ENCODE measurements at places on chromosomes 6 and 20.

- no peak for DNase-seq
These were observed 32.3 kb upstream of the XRN2 start for GRCh38 chr20:21270806-21271205.

DNA sequence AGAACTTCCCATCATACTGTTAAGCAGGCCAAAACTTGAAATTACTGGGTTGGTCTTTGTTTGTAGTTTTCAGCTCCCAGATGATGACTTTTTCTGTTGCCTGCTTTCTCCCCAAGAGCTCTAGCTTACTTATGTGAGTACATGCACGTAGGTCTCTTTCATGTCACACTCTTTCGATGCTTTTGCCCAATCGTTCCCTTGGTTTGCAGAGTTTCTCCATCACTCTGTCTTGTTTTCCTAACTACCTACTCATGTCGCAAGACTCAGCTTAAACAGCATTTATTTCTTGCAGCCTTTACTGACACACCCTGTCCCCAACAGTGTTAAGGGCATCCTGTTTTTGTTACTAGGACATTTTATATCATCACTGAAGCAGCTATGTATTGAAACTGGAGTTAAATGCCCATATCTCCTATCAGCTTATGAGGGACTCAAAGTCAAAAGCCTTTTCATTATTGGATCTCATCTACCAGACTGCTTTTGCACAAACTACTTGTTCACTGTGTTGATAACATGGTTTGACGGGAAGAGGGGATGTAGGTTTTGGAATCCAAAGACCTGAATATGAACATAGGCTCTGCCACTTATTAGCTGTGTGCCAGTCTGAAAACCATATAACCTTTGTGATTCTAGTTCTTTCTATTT is 2.9 kb downstream of the ARG1 start:
- no peak for DNase-seq

GRCh38 chr6:83920017-83920416 is 60.5 kb downstream of the CYB5R4 start:
- no peak for DNase-seq

DNA sequence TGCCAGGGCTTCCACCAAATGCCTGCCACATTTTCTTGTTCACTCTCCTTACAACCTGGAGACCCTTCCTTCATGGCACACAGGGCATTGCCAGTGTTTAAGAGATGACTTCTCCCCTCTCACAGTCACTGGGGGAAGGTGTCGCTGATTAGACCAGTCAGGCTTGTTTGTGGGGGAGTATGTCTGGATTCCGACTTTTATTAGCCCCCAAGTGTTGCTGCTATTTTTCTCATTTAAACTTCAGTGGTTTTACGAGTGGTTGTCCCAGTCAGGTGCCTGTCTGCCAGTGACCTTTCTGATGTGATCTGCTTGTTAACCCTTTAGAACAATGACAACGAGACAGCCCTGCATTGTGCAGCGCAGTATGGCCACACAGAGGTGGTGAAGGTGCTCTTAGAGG is 92.3 kb downstream of the ANKS1A start:
- DNase-seq: no peak

DNA sequence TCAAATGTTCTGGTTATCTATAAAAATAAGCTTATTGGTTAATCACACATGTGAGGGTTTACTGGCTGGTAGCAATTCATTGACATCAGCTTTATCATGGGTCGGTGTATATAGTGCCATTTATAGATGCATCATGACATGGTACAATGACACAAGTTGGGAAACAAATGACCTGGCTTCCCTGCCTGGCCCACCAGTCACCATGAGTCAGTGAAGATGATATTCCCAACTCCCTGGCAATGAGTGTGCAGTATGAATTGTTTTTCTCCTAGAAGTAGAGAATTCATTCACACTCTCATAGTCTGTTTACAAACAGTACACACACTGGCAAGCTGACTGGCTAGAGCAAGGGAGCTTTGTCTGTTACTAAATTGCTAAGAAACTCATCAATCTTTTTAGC is 37.2 kb upstream of the CALHM6 start:
- DNase-seq: no peak

DNA sequence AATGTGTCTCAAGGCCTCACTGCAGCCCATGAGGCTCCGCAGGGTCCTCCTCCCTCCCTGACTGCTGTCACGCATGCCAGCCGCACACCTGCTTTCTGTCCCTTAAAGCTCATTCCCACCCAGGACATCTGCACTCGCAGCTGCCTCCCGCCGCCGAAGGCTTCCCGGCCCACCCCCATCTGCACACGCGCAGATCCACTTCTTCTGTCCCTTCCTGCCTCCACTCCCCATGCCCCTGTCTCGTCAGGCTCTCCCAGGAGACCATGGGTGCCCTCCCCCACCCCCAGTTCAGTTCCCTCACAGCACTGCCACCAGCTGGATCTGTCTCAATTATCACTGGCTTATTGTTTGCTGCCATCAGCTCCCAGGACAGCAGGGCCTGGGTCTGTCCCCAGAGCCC is 63.0 kb downstream of the RIPOR3 start:
- no peak for DNase-seq

DNA sequence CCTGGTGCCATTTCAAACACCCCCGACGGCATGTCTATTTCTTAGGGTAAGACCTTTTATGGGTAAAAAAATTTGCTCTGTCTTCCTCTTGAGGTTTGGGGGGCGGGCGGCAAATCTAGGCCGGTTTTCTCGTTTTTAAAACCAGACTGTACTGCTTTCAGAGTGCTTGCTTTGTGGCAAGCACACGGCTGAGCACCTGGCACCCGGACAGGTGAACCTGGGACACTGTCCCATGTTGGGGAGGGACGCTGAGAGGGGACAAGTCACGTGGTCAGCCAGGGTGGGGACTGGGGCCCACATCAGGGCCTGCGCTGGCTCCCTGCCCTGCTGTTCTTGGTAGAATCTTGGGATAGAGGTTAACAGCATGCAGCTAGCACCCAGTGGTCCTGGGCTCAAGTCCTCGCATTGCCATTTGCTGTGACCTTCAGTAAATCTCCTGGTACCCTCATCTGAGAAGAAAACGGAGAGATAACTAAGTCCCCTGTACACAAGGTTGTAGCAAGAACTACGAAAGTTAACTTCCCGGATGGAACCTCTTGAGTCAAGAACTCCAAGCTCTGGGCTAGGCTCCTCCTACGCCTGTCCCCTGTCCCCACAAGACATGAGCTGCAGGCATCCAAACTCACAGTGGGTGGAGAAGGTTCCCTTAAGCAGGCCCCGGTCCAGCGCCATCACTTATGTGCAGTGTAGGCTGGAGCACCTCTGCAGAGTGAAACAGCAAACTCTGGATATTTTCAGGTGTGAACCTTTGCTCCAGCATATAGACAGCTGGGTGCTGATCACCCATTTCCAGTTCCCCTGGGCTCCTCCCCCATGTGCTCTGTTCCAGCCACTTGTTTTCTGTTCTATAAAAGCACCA is 41.7 kb downstream of the PMEPA1 start:
- DNase-seq: no peak

GRCh38 chr20:21729316-21729715 is 23.9 kb downstream of the PAX1 start:
- DNase-seq: no peak

DNA sequence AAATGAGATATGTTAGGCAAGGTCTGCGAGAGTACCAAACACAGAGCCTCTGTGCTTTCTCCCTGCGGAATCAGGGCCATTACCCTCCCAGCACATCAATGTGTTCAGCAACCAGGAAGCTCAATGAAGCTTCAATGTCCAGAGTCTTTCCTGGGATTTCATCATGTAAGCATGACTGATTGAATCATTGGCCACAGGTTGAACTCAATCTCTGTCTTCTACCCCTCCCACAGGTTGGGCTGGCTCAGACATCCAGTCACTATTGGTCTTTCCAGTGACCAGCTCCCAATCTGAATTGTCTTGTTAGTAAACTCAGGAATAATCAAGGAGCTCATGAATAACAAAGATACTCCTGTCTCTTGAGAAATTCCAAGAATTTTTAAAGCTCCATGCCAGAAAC is 2.7 kb upstream of the DTD1 start:
- no peak for DNase-seq

- DNase-seq: no peak
These were observed 192.7 kb upstream of the PMEPA1 start for GRCh38 chr20:57902473-57902872.

DNA sequence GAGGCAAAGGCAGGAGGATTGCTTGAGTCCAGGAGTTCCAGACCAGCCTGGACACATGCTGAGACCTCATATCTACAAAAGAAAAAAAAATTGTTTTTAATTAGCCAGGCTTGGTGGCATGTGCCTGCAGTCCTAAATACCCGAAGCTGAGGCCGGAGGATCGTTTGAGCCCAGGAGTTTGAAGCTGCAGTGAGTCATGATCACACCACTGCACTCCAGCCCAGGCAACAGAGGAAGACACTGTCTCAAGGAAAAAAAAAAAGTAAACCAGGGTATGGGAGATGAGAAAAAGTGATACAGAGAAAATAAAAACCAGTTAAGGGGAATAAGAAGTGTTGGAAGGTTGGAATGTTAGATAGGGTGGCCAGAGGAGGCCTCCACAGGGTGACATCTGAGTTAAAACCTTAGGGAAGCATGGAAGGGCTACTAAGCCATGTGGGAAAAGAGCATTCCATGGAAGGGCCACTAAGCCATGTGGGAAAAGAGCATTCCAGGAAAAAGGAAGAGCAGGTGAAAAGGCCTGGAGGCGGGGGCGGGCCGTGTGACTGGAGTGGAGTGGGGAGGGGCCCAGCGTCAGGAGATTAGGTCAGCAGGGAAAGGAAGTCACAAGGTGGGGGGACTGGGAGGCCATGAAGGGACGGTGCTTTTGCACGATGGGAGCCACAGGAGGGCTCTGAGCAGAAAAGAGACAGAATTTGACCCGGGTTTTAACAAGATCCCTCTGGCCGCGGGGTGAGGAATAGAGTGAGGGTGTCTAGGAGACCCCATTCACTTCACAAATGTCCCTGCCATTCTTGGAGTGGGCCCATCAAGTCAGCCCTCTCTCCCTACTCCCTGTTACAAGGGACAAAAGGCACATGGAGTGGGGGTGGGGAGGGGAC is 18.3 kb downstream of the CPNE5 start:
- no peak for DNase-seq

- DNase-seq: no peak
These were observed 117.1 kb downstream of the IRF4 start for GRCh38 chr6:508614-509013.

DNA sequence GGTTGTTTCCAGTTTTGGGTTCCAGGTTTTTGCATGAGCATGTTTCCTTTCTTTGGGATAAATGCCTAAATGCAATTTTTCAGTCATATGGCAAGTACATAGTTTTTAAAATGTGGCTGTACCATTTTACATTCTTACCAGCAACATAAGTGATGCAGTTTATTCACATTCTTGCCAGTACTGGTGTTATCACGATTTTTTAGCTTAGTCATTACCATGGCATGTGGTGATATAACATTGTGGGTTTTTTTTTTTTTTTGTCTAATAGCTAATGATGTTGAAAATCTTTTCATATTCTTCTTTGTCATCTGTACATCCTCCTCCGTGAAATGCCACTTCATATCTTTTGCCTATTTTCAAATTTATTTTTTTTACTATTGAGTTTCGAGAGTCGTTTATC is 2.9 kb upstream of the TDRD6 start:
- DNase-seq: no peak

- DNase-seq: no peak
These were observed 136.3 kb downstream of the KIF13A start for GRCh38 chr6:17851001-17851719.

DNA sequence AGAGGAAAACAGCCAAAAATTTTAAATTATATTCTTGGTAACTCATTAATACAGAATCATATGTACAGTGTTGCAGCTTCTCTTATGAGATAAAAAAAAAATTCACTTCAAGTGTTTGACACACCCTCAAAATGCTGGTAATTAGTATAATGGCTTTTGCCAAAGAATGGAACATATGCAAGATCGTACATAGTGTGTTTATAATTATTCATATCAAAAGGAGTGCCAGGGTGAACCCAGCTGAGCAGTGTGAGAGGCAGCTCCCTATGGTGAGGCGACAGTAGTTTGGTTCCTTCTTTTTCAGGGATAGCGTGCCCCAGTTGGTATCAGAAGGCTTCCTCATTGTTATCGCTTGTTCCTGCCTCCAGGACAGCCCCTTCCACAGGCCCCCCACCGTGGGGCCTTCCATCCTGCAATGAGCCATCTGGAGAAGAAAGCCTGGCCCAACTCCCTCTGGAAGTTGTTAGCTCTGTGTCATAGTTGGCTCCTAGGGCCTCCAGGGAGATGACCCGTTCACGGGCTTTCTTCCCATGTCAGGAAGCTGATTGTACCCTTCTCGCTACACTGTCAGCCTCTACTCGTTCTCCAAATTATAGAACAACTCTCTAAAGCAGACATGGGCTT is 150.7 kb downstream of the FRK start:
- no peak for DNase-seq

DNA sequence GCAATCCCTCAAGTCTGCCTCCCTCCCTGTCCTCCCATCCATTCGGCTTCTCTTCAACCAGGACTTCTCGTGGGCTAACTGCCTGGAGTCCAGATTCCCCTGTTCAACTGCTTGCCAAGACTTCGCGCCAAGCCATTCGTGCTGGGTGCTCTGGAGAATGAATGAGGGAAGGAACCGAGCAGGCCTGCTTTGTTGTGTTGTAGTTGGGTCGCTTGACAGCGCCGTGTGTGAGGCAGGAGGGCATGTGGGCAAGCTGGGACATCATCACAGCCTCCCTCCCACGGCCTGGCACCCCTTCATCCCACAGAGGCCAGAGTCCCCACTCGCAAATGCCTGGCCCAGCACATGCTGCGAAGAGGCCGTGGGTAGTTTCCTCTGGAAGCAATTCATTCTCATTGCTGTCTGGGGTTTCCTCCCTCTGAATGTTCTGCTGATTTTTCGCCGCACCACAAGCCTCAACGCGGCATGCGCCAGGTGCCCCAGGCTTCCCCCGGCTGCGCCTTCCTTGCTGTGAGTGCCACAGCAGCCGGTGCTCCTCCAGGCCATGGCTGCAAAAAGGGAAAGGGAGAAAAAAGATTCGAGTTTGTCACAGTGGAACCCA is 336.0 kb downstream of the QKI start:
- DNase-seq: no peak

DNA sequence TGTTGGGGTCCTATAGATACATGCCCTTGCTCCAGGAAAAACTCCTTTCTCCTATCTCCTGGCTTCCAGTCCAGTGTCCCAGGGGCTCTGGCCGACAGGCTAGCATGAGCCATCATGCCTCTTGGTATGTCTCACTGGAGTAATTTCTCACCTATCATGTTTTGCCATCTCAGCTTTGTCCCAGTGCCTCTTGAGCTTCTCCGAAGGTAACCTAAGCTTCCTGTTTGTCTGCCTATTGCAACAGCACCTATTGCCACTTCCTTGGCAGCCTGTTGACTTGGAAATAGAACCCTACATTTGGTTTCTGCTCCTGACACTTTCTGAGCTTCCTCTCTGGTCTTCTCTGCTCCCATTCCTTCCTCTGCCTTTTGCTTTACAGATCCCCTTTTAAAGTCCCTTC is 197.7 kb downstream of the KCNQ5 start:
- no peak for DNase-seq

Measured in NCI-H1092 (cell line).